ENCODE measurements at places on chromosomes 3 and 15. TPM values are rescaled to one million over a fixed set of nuclear protein-coding genes. Genes with fewer than 3 reads are reported as not detected.

The FAM107A gene
- 0.88 TPM for total RNA-seq

The ANKRD34C gene
- not detected for total RNA-seq

The PP2D1 gene
- not detected for total RNA-seq

The ATP13A4 gene
- 1.2 TPM for total RNA-seq

The NDN gene
- 2.9 TPM for total RNA-seq

The HIGD1A gene
- total RNA-seq, result 112 TPM

The MAP1A gene
- 0.23 TPM for total RNA-seq

Measured in left lobe of liver (tissue), 2 donors.